ENCODE measurements at places on chromosomes 1 and 21.

- DNase-seq: no peak
Observed at GRCh38 chr1:248359415-248359814, 2.0 kb upstream of the OR2T4 start.

- no peak for DNase-seq
Observed at GRCh38 chr1:53135735-53136114, 6.7 kb downstream of the SLC1A7 start.

- no peak for DNase-seq
Observed at GRCh38 chr1:59156051-59156450, 140.8 kb upstream of the FGGY start.

DNA sequence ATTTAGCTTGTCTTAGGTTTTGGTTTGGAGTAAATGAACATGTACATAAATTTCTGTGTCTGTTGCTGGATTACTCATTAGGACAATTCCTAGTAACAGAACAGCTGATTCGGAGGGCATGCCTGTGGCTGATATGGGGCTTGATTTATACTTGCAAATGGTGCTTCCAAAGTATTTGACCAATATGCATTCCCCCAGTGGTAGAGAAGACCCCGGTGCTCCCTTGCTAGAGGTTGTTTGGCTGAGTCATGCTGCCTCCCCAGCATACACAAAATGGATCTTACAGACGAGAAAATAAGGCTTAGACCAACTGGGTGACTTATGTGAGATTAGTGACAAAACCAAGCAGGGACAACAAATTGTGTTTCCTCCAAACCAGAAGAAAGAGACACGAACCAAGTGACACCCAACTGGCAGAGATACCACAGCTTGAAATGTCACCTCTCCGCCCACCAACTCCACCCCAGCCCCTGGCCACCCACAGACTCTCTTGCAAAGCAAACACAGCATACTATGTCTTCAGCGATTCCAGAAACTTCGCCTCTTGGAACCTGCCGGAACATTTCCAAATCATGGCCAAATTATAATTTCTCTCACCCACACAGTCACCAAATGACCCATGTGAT is 75.9 kb upstream of the ETS2 start:
- DNase-seq: no peak

- DNase-seq: no peak
Observed at GRCh38 chr1:241131636-241132194, 225.3 kb downstream of the RGS7 start.

- DNase-seq: no peak
Observed at GRCh38 chr1:232709386-232709785, 79.5 kb upstream of the SIPA1L2 start.

- DNase-seq: no peak
Observed at GRCh38 chr1:199931666-199932377, 95.7 kb upstream of the NR5A2 start.

- no peak for DNase-seq
Observed at GRCh38 chr1:213921311-213921710, 66.5 kb upstream of the PROX1 start.

All from cortex of kidney (tissue), 1 donor.